ENCODE measurements at places on chromosomes 12 and 14. TPM values are rescaled to one million over a fixed set of nuclear protein-coding genes. Genes with fewer than 3 reads are reported as not detected.

GRCh38 chr12:31783996-31784645 lies 55.3 kb upstream of the AMN1 start:
- DNase-seq, result no peak

- peak; percentile 12 for DNase-seq
Measured at GRCh38 chr12:117587631-117588287, 226.3 kb upstream of the NOS1 start.

GRCh38 chr12:124057691-124058090 lies 84.7 kb downstream of the ZNF664 start:
- no peak for DNase-seq

GRCh38 chr12:12443431-12443878 lies 86.6 kb downstream of the BORCS5 start:
- DNase-seq, result no peak

DNA sequence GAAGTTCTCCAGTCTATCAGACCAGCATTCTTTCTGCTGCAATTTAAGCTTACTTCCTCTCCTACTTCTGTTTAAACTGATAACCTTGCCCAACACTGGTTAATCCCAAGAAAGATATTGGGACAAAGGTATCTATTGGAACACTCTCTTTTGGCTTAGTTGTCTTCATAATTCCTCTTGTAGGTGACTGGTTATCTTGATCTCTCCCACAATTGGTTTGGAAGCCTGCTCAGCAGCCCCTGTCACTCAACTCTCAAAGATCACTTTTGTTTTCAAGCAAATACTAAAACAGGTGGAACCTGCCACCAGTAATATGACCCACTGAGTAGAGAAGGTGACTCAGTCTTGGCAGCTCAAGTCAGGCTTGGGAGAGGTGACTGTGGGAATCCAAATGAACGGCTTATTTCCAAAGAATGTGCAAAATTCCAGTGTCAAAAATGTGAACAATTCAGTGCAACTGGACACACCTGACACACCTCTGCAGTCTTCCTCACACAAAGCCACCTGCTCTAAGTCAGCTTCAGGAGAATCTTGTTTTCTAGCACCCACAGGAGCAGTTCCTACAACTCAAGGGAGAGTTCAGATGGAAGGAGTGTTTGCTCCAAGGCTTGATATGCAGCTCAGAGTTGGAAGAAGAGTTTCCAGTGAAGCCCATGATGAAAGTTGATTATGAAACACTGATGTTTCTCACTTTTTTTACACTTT lies 83.2 kb upstream of the SLC38A2 start:
- no peak for DNase-seq

DNA sequence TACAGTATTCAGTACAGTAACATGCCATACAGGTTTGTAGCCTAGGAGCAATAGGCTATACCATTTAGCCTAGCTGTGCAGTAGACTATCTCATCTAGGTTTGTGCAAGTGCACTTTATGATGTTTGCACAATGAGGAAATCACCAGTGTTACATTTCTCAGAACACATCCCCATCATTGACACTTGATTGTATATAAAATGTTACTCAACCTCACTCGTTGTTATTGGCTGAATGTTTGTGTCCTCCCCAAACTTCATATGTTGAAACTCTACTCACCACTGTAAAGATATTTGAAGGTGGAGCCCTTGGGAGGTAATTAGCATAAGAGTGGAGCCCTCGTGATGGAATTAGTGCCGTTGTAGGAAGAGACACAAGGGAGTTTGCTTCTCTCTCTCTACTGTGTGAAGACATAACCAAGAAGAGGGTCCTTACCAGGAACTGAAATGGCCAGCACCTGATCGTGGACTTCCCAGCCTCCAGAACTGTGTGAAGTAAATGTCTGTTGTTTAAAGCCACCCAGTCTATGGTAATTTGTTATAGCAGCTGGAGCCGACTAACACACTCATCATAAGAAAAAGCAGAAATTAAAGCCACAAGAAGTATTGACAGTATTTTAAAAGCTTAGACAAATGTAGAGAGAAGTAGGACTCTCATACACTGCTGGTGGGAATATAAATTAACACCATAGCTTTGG lies 3.2 kb upstream of the MED13L start:
- no peak for DNase-seq

DNA sequence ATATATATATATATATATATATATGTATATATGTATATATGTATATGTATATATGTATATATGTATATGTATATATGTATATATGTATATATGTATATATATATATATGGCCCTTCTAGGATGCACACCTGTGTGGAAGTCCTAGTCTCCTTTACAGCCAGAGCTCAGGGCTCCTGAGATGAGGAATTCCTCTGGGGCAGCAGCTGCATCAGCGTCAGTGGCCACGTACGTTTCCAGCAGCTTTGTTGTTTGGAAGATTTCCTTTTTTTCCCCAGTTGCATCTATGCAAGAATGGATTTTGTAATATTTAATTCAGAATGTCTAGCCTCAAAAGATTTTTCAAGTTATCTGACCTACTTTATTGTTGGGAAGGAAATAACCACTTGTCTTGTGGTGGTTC lies 68.6 kb downstream of the TNFAIP2 start:
- no peak for DNase-seq

DNA sequence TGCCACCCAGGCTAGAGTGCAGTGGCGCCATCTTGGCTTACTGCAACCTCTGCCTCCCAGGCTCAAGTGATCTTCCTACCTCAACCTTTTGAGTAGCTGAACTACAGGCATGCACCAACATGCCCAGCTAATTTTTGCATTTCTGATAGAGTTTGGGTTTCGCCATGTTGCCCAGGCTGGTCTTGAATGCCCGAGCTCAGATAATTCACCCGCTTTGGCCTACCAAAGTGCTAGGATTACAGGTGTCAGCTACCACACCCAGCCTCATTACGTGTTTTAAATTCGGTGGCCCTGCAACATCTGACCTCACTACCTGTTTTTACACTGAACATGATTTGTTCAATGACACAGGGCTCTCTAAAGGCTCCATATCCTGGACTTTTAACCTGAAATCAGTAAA lies 22.9 kb upstream of the RDH16 start:
- no peak for DNase-seq

SDR39U1 gene
- 8.6 TPM for total RNA-seq

RXYLT1 gene
- total RNA-seq, result 33.5 TPM

TMEM63C gene
- total RNA-seq, result 0.77 TPM

TAS2R30 gene
- 0.10 TPM for total RNA-seq

ERBB3 gene
- total RNA-seq, result 0.31 TPM

Measured in H4 (cell line).